ENCODE measurements at places on chromosomes 5 and 9.

- no peak for DNase-seq
Observed at GRCh38 chr5:142316051-142316450, 8.8 kb downstream of the SPRY4 start.

- DNase-seq: no peak
Observed at GRCh38 chr5:53515988-53516387, 35.6 kb downstream of the FST start.

GRCh38 chr5:168359820-168360460 lies 68.5 kb downstream of the WWC1 start:
- no peak for DNase-seq

DNA sequence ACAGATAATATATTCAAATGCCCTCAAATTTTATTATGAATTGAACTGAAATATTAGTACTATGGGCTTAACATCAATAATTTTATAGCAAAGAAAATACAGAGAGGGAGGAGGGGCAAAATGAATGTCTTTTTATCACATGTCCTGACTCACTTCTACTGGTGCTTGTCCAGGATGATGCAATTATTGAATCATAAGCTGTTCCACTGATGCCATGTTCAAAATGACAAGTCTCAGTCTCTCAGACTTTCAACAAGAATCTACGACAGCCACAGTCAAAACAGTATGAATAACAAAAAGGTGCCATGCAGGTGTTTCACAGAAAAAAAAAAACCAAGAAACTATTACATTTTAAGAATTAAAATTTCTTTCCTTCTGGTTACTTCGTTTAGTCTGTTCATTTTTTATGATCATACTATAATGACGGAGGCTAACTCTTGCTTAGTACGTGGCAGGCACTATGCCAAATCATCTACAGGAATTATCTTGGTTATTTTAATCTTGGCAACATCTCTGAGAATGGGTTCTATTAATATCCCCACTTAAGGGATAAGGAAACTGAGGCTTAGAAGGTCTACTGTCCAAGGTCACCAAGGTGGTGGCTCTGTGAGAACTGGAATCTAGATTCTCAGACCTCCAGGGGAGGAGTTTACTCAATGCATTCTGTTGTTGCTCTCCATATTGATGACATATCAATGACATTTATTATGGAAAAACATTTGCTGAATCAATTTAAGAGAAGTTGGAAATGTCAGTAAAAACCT lies 61.5 kb downstream of the NR3C1 start:
- DNase-seq: peak; percentile 48

DNA sequence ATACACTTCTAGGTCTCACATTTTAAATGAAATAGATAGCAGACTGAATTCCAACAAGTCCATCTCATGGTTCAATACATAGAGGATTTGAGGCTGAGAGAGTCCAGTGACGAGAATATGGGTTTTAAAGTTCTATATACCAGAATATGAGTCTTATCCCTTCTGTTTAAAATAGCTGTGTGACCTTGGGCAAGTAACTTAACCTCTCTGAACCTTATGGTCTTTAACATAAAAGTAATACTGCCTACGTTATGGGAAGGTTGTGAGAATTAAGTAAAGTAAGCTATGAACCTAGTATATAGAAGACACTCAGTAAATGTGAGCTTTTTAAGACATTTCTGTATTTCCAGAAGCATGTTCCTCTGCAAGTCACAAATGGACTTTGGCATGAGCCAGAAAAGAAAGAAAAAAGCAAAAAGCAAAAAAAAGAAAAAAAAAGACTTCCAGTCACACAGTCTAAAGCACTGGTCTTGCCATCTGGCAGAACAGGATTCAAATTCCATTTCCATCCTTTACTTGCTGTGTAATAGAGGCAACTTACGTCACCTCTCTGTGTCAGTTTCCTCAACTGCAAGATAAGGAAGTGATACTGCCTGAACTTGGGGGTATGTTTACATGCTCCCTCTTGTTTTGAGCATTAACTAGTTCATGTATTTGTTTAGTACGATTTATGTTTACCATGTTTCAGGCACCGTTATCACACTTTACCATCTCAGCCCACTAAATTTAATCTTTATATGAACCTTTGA lies 248.2 kb downstream of the TRIM32 start:
- no peak for DNase-seq

DNA sequence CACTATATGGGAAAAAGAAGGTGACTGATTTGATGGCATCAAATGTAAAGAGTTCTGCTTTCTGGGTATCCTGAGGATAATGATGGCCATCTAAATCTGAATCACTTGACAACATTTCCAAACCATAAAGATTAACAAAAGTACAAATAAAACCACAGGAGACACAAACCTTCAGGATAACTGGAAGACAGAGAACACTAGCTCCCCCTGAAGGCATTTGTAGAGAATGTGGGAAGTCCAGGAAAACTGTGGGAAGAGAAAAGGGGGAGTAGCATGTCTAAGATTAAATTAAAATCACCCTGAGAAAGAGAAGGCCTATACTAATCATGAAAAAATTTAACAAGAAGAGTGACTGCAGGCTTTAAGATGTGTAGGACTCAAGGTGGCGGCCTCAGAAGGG lies 116.2 kb downstream of the PRELID2 start:
- no peak for DNase-seq

DNA sequence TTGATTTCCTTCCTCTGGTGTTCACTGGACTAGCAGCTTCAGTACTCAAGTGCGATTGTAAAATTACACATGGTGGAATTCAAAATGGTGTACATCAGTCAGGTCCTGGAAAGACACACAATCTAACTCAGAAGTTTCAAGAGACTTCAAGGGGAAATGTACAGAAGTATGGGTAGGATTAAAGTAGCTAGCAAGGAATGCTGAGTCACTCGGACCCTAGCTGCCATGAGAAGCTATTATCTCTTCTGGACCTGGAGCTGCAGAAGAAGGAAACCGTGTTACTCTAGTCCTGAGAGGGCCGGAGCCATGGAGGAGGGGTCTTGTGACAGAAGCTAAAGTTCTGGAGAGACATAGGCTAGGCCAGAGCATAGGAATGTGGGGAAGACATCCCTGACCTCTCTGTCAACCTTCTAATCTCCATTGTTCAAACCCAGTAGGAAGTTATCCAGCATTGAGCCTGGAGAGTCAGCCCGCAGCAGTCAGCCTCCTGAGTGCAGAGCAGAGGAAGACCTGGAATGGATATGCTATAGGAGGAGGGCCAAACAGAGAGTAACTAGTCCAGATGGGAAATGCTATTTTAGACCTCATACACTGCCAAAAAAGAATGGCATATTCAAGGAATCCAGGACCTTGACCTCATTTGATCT lies 84.3 kb downstream of the GHR start:
- DNase-seq: no peak

DNA sequence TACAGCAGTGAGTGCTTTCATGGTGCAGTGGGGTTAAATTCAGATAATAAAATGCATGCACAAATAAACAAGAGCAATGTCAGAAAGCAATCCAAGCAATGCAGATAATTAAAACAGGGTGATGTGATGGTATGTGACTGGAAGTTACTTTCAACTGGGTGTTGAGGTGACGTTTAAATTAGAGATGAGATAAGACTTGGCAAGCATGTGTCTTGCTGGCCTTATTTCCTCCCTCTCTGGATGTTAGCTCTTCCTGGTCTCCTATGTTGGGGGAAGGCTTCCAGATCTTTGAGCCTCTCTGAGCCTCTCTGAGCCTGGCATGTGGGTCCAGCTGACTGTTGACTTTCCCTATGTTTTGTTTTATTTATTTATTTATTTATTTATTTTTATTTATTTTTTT lies 54.4 kb downstream of the DOCK2 start:
- DNase-seq: no peak

GRCh38 chr9:107219486-107220077 lies 63.5 kb upstream of the RAD23B start:
- DNase-seq: no peak

- DNase-seq: no peak
Observed at GRCh38 chr9:136965771-136966484, 11.4 kb upstream of the PTGDS start.

GRCh38 chr5:106088462-106088861 lies 1582.3 kb downstream of the EFNA5 start:
- no peak for DNase-seq

DNA sequence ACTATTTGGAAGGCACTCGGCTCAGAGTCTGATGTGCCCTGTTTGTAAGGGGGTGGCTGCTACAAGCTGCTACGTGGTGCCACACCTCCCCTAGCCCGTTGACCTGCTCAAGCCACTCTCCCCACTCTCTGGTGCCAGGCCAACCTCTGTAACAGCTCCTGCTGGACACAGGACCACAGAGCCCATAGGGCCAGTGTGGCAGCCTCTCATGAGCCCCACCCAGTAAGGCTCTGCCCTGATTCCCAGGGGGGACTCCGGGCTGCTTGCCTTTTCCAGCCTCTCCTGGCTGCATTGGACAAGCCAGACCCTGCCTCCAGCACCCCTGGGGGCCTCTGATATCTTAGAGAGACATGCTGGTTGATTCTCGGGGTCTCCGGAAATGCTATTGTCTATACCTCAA lies 53.3 kb upstream of the ANGPTL2 start:
- no peak for DNase-seq

DNA sequence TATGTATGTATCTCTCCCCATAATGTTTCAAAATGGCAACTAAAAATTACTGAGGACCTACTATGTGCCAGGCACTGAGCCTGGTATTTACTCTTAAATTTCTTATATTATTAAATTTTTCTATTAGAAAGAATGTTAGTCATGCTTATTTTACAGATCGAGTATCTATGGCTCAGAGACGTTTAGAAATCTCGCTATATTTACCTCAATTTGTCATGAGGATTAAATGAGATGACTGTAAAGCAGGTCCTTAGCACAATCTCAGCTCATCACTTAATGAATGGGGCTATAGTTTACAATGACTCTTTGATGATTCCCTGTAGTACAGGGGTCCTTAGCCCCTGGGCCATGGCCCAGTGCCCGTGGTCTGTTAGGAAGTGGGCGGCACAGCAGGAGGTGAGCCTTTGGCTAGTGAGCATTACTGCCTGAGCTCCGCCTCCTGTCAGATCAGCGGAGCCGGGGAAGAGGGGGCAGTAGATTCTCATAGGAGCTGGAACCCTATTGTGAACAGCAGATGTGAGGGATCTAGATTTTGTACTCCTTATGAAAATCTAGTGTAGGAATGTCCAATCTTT lies 15.5 kb downstream of the ENC1 start:
- no peak for DNase-seq

- DNase-seq: peak; percentile 62
Observed at GRCh38 chr5:143659599-143660238, 152.2 kb upstream of the HMHB1 start.

- no peak for DNase-seq
Observed at GRCh38 chr5:149420545-149421371, 41.7 kb upstream of the IL17B start.

DNA sequence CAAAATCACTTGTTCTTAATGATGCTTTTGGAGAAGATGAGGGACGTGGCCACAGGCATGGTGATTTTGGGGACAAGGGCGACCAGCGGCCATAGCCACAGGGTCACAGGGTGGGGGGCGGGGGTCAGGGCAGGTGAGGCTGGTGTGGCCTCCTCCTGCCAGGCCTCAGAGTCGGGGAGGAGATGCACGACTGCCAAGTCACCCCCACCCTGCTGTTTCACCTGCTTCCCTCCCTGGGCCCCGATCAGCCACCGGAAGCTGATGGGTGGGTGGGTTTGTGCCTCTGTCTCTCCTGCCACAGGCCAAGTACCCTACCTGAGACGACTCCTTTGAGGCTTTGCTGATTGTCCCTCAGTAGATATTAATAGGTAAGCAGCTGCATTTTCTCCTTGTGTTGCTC lies 199.3 kb downstream of the PAX5 start:
- DNase-seq: no peak

- no peak for DNase-seq
Observed at GRCh38 chr5:137627293-137627692, 108.6 kb downstream of the KLHL3 start.
